Anterior cingulate cortex (tissue), 58 donors: ENCODE measurements at places on chromosomes 1 and 21.

DNA sequence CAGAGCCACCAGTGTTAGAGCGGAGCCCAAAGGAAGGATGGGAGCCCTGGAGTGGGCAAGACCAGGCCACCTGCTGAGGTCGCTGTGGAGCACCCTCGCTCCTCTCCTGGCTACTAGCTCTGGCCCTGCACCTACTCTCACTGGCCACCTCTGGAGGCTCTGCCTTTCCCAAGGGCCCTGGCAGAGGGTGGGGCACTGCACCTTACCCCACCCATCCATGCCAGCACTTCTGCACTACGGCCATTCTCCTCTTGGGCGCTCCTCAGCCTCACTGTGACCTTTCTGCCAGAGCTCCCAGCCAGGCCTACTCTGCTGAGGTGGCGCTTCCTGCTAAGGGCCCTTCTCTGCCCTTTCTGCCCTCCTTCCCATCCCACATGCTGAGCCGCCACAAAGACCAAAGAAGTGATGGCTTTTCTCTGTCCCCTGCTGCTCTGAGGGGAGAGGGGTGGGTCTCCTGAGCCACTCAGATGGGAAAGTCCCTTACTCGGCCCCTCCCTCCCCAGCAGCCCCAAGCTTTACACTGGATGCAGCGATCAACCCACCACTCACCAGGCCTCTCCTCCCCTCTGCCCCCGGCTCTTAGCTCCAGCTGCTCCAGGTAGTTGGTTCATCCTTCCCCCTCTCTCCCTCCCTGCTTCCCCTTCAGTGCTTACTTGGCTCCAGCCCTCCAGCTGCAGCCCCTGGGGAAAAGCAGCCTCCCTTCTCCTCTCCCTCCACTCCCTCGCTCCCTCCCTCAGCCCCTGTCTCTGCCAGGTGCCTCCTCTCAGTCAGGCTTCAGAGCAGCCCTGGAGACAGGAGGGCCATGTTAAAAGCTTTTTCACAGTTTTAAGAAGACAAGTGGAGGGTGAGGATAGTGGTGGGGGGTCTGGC, 14.8 kb upstream of the TMEM222 start:
- DNase-seq = no peak

DNA sequence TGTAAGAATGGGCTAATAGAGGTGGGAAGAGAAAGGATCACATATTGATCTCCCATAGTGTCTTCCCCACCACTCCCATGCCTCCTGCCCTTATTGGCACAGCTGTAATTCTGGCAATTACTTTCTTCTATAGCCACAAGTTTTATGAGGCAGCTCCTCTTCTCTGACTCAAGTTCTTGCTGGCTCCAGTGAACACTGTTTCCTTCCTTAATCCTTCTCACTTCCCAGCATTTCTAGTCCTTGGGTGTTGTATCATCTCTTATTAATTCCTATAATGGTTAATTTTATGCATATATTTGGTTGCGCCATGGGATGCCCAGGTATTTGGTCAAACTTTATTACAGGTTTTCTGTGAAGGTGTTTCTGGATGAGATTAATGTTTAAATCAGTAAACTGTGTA, 103.3 kb downstream of the MRPL39 start:
- no peak for DNase-seq

DNA sequence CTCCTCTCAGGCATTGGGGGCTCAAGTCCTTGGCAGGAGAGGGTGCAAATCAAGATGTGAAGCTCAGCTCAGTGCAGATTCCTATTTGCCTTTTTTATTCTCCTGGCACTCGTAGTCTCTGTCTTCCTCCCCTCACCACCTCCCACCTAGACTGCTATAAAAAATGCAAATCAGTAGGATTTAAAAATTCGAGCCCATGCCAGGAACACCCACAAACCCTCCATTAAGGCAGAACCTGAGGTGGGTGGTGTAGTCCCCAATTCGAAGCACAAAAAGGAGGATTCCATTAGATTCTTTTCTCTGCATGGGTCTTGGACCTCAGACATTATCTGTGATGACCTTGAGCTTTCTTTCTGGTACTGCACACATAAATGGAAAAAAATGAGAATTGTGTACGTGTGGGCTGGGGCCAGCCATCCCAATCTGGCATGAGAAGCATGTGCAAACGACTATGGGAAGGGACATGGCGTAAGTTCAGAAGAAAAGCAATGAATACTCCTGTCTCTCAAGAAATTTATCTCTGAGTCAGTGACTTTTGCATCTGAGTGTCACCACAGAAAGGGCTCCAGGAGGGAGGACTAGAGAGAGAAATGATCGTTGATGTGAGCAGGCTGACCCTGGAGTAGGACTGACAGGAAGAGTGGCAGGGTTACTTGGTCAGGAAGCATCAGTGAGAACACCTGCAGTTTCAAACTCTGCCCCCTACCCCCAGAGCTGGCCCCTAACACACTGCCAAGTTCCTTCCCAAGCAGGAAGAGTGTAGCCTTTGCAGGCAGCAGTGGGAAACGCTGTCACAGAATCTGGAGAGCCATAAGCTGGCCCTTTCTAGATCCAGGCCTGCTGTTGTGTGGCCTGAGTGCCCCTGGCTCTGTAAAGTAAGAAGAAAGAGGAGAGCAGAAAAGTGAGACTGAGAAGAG, 1.7 kb downstream of the INKA2 start:
- DNase-seq = no peak

DNA sequence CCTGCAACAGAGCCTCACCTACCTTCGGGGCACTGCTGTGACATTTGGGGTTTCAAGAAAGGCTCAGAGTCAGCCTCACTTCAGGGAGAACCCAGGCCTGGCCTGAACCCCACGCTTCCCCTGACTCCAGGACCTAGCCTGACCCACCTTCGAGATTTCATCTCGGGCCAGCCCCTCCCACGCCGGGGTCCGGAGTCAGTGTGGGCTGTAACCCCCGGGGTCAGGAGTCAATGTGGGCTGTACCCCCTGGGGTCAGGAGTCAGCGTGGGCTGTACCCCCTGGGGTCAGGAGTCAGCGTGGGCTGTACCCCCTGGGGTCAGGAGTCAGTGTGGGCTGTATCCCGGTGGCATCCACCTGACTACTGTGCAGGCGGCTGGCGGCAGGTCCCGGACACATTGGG, 183.0 kb upstream of the RAB4A start:
- DNase-seq = no peak

GRCh38 chr1:223534677-223535076, 130.8 kb downstream of the CAPN8 start:
- DNase-seq = no peak

DNA sequence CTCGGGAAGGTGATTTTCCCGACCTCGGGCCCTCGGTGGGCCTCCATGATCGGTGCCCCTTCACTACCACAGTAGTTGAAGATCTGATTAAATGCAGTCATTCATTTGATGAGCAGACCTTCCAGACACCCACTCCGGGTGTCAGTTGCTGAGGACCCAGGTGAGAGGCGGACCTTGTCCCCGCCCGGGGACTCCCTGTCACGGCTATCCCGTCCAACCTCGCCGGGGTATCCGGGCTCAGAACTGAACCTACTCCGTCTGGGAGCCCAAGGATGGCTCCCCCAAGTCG, 22.6 kb downstream of the RNU1-3 start:
- no peak for DNase-seq

- DNase-seq = no peak
Measured at GRCh38 chr1:918353-918752, 5.4 kb upstream of the SAMD11 start.

DNA sequence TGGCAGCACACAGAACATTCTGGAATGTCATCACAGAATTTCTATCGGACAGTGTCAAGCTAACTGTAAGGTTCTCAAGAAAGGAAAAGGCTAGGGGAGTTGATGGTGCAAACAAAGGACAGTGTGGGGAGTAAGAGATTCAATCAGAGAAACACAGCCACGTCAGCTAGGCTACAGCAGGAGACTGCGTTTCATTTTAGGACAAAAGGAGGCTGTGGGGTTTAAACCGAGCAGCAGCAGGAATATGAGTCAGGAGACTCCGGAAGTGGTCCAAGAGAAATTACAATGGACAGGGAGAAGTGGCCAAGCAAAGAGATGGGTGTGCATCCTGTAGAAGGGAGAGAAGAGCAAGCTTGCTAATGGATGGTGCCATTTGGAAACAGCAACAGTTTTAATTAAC, 37.4 kb upstream of the C1orf198 start:
- no peak for DNase-seq

GRCh38 chr1:211648336-211648735, 27.1 kb downstream of the NEK2 start:
- no peak for DNase-seq

DNA sequence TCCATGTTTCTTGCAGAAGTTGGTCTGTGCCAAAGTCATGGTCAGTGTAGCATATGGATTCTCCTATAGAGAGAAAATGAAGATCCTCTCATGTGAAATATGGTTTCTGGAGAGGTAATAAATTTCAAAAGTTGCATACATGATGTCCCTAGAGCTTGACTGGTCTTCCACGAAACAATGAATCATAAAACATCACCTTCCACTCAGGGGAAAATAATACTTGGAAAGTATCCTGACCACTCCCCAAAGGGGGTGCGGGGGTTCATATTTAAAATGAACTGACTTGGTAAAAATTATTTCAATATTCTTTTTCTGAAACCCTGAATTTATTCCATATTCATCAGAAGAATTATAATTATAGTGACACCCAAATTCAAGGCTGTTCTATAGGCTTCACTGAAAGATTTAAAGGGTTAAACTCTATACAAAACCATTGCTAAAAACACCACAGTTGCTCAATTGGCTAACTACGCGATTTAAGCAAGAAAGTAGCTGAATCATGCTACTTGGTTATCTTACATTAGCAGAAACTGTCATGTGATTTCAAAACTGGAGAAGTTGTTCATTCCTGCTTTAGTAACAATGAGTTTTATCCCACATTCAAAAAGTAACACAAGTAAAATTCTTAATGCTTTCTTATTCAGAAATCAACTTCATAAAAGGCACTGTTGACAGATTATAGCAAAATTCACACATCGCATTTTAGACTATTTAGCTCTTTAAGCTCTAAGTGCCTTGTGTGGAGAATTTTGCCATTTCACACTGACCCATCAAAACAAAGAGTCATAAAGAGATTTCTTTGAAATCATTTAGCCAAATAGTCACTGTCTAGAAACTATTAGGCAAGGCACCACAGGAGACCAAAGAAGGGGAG, 5.3 kb downstream of the CREG1 start:
- no peak for DNase-seq
